ENCODE measurements at places on chromosomes 16 and 17.

DNA sequence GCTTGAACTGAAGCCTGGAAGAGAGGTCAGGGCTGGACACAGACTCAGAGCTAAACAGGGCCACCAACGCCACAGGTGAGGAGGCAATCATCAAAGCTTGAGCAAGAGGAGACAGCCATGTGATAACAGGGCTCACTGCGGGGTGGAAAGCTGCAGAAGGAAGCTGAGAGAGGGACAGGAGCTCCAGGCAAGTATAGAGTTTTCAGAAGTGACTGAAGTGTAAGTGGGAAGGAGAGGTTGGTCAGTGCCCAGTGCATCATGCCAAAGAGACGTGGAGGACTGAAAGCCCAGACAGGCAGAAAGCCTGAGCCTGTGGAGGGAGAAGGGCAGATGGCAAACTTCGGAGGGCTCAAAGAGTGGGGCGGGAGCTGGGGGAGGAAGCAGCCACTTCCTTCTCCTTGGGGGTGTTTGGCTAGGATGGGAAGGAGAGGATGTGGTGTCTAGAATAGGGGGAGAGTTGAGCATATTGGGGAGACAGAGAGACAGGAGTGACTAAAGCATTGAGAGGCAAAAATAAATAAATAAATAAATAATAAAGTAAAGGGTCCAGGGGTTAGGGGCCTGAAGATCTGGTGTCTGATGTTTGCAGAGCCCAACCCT is 2.6 kb downstream of the KIFC3 start:
- no peak for DNase-seq

GRCh38 chr16:3810198-3810664 is 70.3 kb downstream of the CREBBP start:
- DNase-seq, result no peak

GRCh38 chr17:7191069-7191468 is 11.9 kb upstream of the ASGR1 start:
- no peak for DNase-seq

GRCh38 chr17:77107506-77108433 is 33.0 kb upstream of the SEC14L1 start:
- DNase-seq, result no peak

- DNase-seq, result peak; percentile 56
Measured at GRCh38 chr17:76714822-76715495, 4.2 kb upstream of the MXRA7 start.

GRCh38 chr17:74380086-74380958 is 13.0 kb downstream of the GPR142 start:
- no peak for DNase-seq

DNA sequence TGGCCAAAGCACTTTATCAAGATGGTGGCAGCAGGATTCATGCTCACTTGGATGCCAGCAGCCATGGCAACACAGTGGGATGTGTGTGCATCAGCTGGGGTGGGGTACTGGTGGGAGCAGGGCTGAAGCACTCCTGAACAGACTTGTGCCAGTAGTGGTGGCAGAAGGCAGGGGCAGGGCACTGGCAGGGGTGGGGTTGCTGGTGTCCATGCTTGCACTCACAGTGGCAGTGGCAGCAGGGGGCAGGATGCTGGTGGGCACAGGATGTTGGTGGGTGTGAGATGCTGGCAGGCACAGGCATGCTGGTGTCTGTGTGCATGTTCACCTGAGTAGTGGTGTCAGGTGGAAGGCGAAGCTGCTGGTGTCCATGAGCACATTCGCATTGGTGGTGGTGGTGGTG is 161.0 kb upstream of the PMFBP1 start:
- no peak for DNase-seq

- DNase-seq, result no peak
Measured at GRCh38 chr16:71474864-71475263, 12.8 kb upstream of the ZNF23 start.

GRCh38 chr16:64051824-64052223 is 1070.0 kb downstream of the CDH11 start:
- DNase-seq, result no peak
